Peyer's patch (tissue), 4 donors: ENCODE measurements at places on chromosomes 3 and 15. TPM values are rescaled to one million over a fixed set of nuclear protein-coding genes. Genes with fewer than 3 reads are reported as not detected.

GRCh38 chr15:82648257-82649103, 1.3 kb upstream of the CPEB1 start:
- H3K4me1 ChIP-seq = peaks cover 24% of the 10 kb centered on the region
- DNase-seq = no peak
- H3K27ac ChIP-seq = no peak overlapping the region
- peak overlapping the region; percentile 57 for H3K4me3 ChIP-seq
- no peaks in the 10 kb centered on the region for H3K36me3 ChIP-seq

- H3K27me3 ChIP-seq = no peaks in the 10 kb centered on the region
- no peak for DNase-seq
- H3K4me1 ChIP-seq = no peaks in the 10 kb centered on the region
- no peak overlapping the region for H3K27ac ChIP-seq
Measured at GRCh38 chr3:126540342-126540849, 16.4 kb downstream of the CHST13 start.

GRCh38 chr3:632571-633170, 436.1 kb downstream of the CHL1 start:
- no peaks in the 10 kb centered on the region for H3K36me3 ChIP-seq
- H3K27me3 ChIP-seq = no peaks in the 10 kb centered on the region
- H3K4me3 ChIP-seq = no peak overlapping the region

- H3K4me1 ChIP-seq = peaks cover 12% of the 10 kb centered on the region
- no peak for DNase-seq
- no peaks in the 10 kb centered on the region for H3K27me3 ChIP-seq
- no peak overlapping the region for H3K27ac ChIP-seq
Measured at GRCh38 chr15:57328479-57328878, 47.8 kb upstream of the CGNL1 start.

GRCh38 chr3:174216019-174216418, 643.1 kb upstream of the NAALADL2 start:
- H3K4me3 ChIP-seq = no peak overlapping the region
- H3K27ac ChIP-seq = no peak overlapping the region
- no peaks in the 10 kb centered on the region for H3K36me3 ChIP-seq
- DNase-seq = no peak
- H3K27me3 ChIP-seq = no peaks in the 10 kb centered on the region

- H3K36me3 ChIP-seq = no peaks in the 10 kb centered on the region
- no peak for DNase-seq
- no peaks in the 10 kb centered on the region for H3K4me1 ChIP-seq
- no peak overlapping the region for H3K27ac ChIP-seq
- H3K4me3 ChIP-seq = no peak overlapping the region
- H3K27me3 ChIP-seq = no peaks in the 10 kb centered on the region
Measured at GRCh38 chr3:193711166-193711485, 118.1 kb downstream of the OPA1 start.

GRCh38 chr3:184373422-184373821, 4.6 kb downstream of the THPO start:
- peaks cover 10% of the 10 kb centered on the region for H3K36me3 ChIP-seq
- no peaks in the 10 kb centered on the region for H3K4me1 ChIP-seq
- H3K27me3 ChIP-seq = no peaks in the 10 kb centered on the region
- H3K4me3 ChIP-seq = no peak overlapping the region
- H3K27ac ChIP-seq = no peak overlapping the region
- no peak for DNase-seq

- no peaks in the 10 kb centered on the region for H3K27me3 ChIP-seq
- H3K27ac ChIP-seq = no peak overlapping the region
- no peak overlapping the region for H3K4me3 ChIP-seq
Measured at GRCh38 chr3:108862865-108863798, 40.5 kb downstream of the TRAT1 start.

GRCh38 chr3:11562277-11562881, 81.3 kb downstream of the VGLL4 start:
- no peak overlapping the region for H3K4me3 ChIP-seq
- peaks cover 50% of the 10 kb centered on the region for H3K36me3 ChIP-seq
- H3K27me3 ChIP-seq = no peaks in the 10 kb centered on the region
- H3K4me1 ChIP-seq = peaks cover under 1% of the 10 kb centered on the region

GRCh38 chr3:15839568-15839967, 41.8 kb upstream of the ANKRD28 start:
- H3K4me3 ChIP-seq = no peak overlapping the region
- H3K27ac ChIP-seq = no peak overlapping the region
- H3K27me3 ChIP-seq = no peaks in the 10 kb centered on the region
- no peak for DNase-seq

DNA sequence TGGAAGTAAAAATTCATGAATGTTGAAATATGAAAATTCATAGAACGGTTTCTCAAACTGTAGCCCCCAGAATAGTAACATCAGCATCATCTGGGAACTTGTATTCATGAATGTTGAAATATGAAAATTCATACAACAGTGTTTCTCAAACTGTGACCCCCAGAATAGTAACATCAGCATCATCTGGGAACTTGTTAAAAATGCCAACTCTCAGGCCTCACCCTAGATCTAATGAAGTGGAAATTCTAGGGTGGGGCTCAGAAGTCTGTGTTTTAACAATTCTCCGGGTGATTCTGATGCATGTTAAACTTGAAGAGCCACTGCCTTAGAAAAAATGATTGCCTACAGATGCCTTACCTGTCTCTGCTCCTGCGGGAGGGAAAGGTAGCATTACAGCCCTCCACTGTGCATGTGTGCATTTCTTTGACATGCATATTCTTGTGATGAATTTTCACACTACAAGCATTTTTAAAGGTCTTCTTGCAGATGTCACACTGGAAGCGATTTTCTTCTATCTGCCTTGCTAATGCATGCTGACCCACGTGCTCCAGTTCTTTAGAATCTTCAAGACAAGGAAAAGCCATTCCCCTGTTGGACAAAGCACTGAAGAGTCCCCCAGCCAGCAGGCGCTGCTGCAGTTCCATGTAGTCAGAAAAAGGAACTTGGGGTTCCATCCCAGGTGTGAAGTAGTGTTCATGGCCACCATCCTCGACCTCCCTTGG, 21.7 kb downstream of the BNC1 start:
- H3K36me3 ChIP-seq = no peaks in the 10 kb centered on the region
- no peak overlapping the region for H3K27ac ChIP-seq
- H3K4me3 ChIP-seq = no peak overlapping the region
- no peaks in the 10 kb centered on the region for H3K27me3 ChIP-seq
- no peaks in the 10 kb centered on the region for H3K4me1 ChIP-seq

GRCh38 chr3:148943506-148944205, 47.7 kb upstream of the GYG1 start:
- no peak for DNase-seq
- no peaks in the 10 kb centered on the region for H3K36me3 ChIP-seq
- H3K27me3 ChIP-seq = no peaks in the 10 kb centered on the region
- no peak overlapping the region for H3K27ac ChIP-seq
- no peaks in the 10 kb centered on the region for H3K4me1 ChIP-seq

DNA sequence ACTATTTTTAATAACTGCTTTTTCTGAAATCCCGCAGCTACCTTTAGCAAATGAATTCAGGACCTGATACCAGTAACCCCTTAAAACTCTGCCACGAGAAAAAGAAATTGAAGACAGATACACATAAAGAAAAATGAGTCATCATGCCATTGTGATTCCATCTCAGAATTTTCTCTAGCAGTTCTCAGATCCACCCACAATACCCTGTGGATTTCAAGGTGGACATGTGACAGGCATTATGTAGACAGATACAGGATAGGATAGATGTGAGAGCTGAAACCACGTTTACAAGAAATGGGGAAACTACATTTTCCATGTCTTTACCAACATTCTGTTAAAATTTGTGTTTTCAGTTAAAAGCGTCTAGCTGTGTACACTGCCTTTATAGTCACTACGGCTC, 291.9 kb upstream of the NR2F2 start:
- no peak for DNase-seq
- H3K36me3 ChIP-seq = no peaks in the 10 kb centered on the region
- H3K27ac ChIP-seq = no peak overlapping the region
- no peak overlapping the region for H3K4me3 ChIP-seq

DNA sequence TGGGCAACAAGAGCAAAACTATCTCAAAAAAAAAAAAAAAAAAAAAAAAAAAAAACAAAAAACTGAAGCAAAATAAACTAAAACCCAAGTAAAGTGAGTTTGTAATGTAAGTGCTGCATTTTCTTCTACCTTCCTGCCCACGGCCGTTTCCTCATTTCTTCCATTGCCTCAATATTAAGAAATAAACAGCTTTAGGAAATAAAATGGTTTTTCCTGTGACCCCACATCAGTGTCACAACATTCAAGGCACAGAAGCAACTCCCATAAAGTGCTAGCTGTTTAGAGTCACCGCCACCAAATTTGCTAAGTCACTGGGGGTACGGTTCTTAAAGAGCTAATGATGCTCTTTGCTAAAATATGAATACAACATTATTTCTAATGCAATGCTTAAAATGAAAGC, 3.3 kb downstream of the PKM start:
- no peak for DNase-seq
- H3K36me3 ChIP-seq = no peaks in the 10 kb centered on the region
- H3K27me3 ChIP-seq = no peaks in the 10 kb centered on the region
- peak overlapping the region; percentile 89 for H3K4me3 ChIP-seq

DNA sequence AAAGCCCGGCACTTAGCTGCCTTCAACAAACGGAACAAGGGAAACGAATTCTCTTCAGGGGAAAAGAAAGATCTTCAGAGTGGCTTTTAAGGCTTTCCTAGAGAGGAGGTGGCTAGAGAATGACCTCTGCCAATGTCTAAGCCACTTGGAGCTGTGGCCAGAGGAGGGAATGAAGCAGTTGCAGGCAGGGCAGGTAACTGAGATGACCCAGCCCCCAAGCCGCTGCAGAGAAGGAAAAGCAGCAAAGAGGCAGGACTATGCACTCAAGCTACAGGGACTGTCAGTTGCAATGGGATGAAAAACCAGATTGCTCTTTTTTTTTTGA, 113.5 kb downstream of the SEC22A start:
- no peak overlapping the region for H3K4me3 ChIP-seq
- no peak for DNase-seq
- H3K4me1 ChIP-seq = no peaks in the 10 kb centered on the region
- H3K27me3 ChIP-seq = no peaks in the 10 kb centered on the region

- H3K4me3 ChIP-seq = no peak overlapping the region
- DNase-seq = peak; percentile 66
- no peaks in the 10 kb centered on the region for H3K36me3 ChIP-seq
- H3K27me3 ChIP-seq = no peaks in the 10 kb centered on the region
Measured at GRCh38 chr15:100284701-100285100, 57.1 kb downstream of the ADAMTS17 start.

DNA sequence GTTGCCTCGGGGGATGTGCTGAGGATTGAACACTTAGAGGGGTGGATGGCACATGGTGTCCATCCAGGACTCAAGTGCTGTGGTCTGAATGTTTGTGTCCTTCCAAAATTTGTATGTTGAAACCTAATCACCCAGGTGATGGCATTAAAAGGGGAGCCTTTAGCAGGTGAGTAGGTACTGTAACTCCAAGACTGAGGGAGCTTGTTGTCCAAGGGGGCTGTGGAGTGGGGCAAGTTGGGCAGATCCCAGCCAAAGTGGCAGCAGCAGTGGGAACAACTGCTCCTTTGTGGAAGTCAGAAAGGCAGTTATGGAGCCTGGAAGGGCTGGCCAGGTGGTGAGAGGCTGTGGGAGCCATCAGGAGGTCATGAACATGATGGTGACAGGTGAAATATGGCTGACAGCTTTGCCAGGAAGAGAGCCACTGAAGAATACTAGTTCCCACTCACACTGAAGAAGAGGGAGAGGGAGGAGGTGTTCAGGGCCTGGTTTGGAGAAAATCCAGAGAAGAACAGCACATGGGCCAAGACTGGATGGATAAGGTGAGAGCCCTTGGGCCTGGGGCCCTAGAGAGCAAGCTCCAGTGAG, 385.6 kb downstream of the CACNA2D3 start:
- H3K27me3 ChIP-seq = no peaks in the 10 kb centered on the region
- no peak overlapping the region for H3K4me3 ChIP-seq
- no peaks in the 10 kb centered on the region for H3K36me3 ChIP-seq
- no peaks in the 10 kb centered on the region for H3K4me1 ChIP-seq

DNA sequence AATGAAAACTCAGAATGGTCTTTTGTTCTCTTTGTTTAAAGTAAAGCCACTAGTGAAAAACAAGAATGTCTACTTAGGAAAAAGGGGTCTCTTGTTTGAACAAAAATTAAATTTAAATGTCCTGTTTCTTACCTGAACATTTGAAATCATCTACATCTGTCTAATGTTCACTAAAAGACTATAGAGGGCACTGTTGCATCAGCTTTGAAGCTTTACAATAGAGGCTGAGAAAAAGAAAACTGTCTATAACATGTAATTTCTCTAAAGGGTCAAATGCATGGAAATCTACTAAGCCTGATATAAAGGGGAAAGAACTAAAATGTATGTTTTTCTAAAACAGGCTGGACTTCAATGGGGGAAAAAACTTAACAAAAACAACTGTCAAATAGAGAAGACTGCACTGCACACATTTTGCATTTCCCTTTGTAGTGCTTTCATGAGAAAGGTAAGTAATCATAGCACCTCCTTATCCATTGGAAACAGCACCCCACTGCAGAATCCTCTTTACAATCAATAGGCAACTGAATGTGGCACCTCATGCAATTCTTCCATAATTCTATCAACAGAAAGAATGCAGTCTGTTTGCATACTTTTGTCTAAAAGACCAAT, 26.3 kb downstream of the DPH6 start:
- no peaks in the 10 kb centered on the region for H3K27me3 ChIP-seq
- DNase-seq = no peak
- no peak overlapping the region for H3K27ac ChIP-seq
- no peak overlapping the region for H3K4me3 ChIP-seq

DNA sequence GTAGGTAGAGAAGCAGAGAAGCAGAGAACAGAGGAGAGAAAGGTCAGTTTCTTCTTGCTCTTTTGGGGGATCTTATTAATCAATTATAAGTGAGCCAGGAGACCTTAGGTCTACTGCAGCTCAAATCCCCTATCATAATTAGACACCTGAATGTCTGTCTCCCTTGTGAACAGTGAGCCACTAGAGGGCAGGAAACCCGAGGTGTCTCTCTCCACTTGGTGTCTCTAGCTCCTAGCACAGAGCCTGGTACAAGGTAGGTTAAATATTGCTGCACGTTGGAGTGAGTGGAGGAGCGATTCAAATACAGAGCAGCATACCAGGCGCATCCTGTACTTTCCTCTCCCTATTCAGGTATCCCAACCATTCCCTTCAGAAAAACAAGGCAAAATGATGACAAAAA, 2.0 kb upstream of the ST8SIA2 start:
- no peaks in the 10 kb centered on the region for H3K36me3 ChIP-seq
- H3K27me3 ChIP-seq = peaks cover 11% of the 10 kb centered on the region
- H3K27ac ChIP-seq = no peak overlapping the region
- H3K4me1 ChIP-seq = peaks cover 16% of the 10 kb centered on the region
- DNase-seq = no peak
- no peak overlapping the region for H3K4me3 ChIP-seq

- H3K4me1 ChIP-seq = no peaks in the 10 kb centered on the region
- H3K27me3 ChIP-seq = no peaks in the 10 kb centered on the region
- no peak overlapping the region for H3K27ac ChIP-seq
- no peak overlapping the region for H3K4me3 ChIP-seq
- no peaks in the 10 kb centered on the region for H3K36me3 ChIP-seq
Measured at GRCh38 chr3:71956069-71956340, 171.1 kb upstream of the PROK2 start.

Gene TMEM207
- not detected for total RNA-seq

Gene TMEM266
- not detected for total RNA-seq

Gene CHL1
- total RNA-seq = 6.3 TPM

Gene VEPH1
- total RNA-seq = not detected

Gene PLSCR4
- total RNA-seq = 22.8 TPM

Gene CYP19A1
- not detected for total RNA-seq

Gene ZNF660
- total RNA-seq = 1.1 TPM

Gene FBXO40
- total RNA-seq = not detected

Gene CADPS
- 6.4 TPM for total RNA-seq

Gene PLA2G4F
- total RNA-seq = 42.2 TPM

Gene NR1I2
- total RNA-seq = 456 TPM

Gene ARHGEF26
- total RNA-seq = 55.2 TPM

Gene MRPL46
- 21.5 TPM for total RNA-seq

Gene CLRN1
- total RNA-seq = not detected
